Activated naive CD8-positive, alpha-beta T cell treated with anti-CD3 and anti-CD28 coated beads, Interleukin-2, amount 50 U/mL, for 16 hours (primary cell): ENCODE measurements at places on chromosomes 7 and 10.

GRCh38 chr7:132494474-132494873 is 81.8 kb downstream of the PLXNA4 start:
- DNase-seq: no peak

GRCh38 chr7:30654296-30655090 is 27.8 kb downstream of the CRHR2 start:
- DNase-seq: no peak

GRCh38 chr10:101071885-101072433 is 10.2 kb downstream of the KAZALD1 start:
- DNase-seq: no peak

GRCh38 chr7:23514755-23515154 is 17.0 kb downstream of the TRA2A start:
- DNase-seq: no peak

DNA sequence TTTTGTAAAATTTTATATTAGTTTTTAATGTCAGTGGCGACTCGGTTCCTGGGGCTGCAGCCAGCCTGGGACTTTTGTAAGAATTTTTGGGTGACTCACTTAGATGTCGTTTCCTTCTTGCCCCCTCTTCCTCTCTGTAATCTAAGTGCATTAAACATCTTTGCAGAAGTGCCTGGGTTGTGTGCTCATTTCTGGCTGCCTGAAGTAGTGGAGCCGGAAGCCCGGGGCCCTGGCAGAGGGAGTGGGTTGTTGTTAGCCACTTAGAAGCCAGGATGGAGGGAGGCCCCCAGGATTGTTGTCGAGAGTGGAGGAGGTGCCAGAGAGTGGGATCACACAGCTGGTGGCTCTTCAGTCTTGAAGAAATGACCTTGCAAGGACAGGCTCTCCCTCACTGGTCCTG is 11.0 kb upstream of the TRIM8 start:
- DNase-seq: no peak

- DNase-seq: no peak
Measured at GRCh38 chr7:149561072-149561471, 63.5 kb upstream of the ZNF746 start.

DNA sequence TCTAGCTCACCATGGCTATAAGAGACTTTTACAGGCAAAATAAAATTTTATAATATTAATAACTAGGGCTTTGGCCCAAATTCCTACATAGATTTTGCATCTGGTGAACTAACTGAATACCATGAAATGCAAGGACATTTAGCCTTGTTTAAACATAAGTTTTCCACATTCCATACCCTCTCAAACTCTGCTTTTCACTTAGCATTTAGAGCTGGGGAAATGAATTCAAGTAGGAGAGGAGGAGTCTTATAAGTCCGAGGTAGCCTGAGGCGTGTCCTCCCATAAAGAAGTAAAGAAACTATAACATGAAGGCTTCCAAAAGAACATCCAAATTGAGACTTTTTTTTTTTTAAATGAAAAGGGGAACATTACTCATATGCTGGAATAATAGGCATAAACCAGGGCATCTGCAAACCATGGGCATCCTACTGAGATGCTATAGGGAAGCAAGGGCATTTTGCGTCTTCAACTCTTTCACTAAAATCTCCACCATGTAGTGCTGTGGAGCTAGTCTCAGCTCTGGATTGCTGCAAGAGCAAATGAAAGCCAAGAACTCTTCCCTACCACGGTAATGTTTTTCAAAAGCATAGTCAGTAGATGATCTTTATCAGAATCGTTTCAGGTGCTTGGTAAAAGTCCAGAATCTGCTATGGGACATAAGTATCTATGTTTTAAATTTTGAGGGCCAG is 79.1 kb downstream of the PALS2 start:
- DNase-seq: no peak

GRCh38 chr7:40530292-40530691 is 395.5 kb downstream of the SUGCT start:
- no peak for DNase-seq

DNA sequence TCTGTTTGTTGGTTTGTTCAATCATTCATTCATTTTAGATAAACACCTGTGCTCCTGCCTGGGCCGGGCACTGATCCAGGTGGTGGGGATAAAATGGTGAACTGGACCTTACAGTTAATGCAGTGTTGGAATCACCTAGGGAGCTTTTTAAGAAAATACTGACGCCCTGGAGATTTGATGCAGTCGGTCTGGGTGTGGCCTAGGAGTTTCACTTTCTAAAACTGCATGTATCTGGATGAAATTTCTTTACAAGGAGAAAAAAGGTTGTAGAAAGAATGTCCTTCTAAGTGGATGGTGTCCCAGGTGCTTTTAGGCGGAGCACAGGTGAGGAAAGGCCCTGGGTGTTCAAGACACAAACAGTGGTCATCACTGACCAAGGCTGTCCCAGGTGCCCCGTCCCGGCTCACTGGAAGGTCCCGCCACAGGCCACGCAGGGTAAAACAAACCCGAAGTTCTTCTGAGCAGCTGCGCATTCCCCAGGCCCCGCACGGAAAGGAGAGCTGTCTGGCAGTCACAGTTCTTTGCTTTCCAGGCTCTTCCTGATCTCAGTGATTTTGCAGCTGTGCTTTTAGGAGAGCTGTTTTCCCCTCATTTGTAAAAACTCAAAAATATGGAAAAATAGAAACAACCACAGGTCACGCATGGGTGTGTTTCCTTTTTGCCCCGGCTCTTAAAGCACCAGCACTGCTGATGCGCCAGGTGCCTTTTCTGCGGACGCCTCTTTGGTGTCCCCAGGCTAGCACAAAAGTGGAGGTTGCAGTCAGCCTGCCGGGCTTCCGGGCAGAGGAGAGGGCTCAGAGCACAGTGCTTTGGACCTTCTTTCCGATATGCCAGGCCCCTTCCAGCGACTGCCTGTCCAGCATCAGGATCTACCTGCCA is 161.9 kb downstream of the GRK5 start:
- no peak for DNase-seq

GRCh38 chr10:70702190-70702763 is 30.0 kb downstream of the ADAMTS14 start:
- DNase-seq: no peak

DNA sequence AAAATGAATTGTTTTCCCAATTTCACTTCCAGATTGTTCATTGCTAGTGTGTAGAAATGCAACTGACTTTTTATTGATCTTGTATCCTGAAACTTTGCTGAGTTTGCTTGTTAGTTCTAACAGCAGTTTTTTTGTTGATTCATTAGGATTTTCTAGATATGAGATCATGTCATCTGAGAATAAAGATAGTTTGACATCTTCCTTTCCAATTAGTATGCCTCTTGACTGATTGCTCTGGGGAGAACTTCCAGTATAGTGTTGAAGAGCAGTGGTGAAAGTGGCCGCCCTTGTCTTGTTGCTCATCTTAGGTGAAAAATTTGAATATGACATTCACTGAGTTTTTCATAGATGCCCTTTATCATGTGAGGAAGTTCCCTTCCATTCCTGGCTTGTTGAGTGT is 11.9 kb upstream of the SUN1 start:
- no peak for DNase-seq

DNA sequence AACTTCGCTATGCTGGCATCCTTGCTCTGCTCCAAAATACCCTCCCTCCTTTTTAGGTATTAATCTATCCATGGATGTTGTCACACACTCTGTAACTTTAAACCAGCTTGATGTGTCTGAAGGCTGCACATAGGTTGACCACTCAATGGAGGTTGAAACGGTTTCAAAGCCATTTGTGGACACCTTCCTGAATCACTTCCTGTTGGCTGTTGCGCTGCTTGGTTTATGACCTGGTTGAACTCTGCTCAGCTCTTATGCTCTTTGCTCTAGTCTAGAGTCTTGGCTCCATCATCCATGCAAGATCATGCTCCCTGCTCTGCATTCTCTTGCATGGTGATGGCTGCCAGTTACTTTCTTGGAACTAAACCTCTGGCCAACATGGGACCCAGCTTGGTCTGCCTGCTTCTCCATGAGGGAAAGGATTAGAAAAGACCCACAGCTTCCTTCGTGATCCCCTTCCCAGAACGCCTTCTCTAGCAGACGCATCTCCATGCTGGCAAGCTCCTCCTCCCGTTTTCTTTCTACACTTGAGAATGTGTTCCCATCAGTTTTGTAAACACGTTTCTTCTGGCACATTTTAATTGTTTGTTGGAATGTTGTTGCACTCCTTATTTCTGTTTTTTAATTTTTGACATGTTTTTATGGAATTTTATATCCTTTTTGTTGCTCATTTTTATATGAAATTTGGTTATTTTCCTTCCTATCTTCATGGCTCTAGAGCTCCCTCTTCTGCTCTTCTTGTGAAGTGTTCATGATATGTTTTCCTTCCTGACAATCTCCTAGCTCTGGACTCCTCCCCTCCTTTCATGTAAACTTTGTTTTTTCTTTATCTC is 149.8 kb downstream of the XPNPEP1 start:
- no peak for DNase-seq

- DNase-seq: no peak
Measured at GRCh38 chr10:94631077-94631875, 52.3 kb upstream of the CYP2C18 start.

- no peak for DNase-seq
Measured at GRCh38 chr10:42951486-42952251, 125.2 kb upstream of the RET start.

- DNase-seq: no peak
Measured at GRCh38 chr7:23415198-23415597, 55.1 kb downstream of the IGF2BP3 start.

DNA sequence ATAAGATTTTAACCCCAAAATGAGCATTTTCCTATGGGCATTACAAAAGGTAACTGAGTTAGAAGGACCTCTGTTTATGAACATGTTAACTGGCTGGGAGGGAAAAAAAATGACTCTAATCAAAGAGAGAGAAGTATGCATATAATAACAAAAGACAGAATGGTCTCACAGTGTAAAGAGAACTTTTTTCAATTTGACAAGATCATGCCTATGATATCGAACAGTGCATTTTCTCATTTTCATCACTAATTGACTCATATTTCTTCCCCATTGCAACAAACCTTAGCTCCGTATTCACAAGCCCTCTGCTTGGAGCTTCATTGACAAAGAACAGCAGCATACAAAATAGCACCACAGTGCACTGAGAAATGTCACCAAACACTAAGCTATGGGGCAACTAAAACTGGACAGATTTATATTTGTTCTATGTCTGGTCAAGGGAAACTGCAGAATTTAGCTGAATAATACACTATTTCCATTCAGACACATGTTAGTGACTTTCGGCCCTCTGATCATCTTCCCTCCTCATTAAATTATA is 45.6 kb downstream of the SMURF1 start:
- DNase-seq: no peak

GRCh38 chr7:41882745-41883420 is 180.0 kb upstream of the INHBA start:
- no peak for DNase-seq

GRCh38 chr7:151078233-151079040 is 2.2 kb downstream of the FASTK start:
- no peak for DNase-seq

DNA sequence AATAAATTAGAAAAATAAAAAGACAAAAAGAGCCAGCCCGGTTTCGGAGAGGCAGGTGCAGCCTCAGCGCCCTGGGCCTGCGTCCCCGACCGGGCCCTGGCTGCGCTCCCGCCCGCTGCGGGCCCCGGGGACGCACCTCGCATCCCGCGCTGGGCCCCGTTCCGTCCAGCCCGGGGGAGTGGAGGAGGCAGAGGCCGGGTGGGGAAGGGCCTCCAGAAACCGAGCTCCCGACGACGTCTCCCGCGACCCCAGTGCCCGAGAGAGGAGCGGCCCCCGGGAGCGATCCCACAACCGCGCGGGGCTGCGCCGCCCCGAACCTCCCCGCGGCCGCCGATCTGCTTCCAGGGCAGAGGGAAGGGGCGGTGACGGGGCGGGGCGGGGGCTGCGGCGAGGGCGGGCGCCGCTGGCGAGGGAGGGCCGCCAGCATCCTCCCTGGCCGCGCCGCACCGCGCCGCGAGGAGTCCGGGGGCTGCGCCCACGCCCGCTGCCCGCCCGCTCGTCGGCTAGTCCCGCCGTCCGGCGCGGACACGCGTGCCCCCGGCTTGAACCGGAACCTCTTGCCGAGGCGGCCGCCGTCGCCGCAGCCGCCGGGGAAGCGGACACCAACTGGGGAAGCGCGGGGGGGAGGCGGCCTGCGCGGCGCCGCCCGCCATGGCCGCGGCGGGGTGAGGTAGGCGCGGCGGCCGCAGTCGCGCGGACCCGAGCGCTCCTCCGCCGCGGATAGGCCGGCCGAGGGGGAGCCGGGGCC is at the start of gene CCNY:
Gene CCNY (plus strand): TSS at position 426 of the 748 bp plus-strand sequence. CDS start 545 bp downstream, outside the sequence.
- DNase-seq: peak; percentile 62

DNA sequence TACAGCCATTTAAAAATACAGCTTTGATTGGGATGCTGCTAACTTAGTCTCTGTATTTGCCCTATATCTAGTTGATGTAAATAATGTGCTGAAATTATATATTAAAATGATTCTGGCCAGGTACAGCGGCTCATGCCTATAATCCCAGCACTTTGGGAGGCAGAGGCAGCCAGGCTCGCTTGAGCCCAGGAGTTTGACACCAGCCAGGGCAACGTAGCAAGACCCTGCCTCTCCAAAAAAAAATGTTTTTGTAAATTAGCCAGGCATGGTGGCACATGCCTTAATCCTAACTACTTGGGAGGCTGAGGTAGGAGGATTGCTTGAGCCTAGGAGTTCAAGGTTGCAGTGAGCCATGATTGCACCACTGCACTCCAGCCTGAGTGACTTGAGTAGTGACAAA is 143.8 kb upstream of the CELF2 start:
- DNase-seq: no peak

DNA sequence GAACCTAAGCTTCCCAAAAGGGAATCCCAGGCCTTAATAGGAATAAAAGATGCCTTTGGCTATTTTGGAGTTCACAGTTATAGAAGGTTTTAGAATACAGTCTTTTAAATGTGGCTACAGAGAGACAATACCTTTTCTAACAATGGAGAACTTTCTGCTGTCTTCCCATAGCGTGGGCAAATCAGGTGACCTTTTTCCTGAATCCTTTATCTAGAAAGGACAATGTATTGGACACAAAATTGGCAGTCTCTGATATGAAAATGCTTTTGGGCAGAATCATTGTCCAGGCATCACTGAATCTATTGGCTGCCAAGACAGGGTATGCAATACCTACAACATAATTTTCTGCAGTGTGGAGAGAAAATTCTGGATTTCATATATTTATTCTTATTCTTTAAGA is 7.8 kb upstream of the ABLIM1 start:
- DNase-seq: no peak

- peak; percentile 54 for DNase-seq
Measured at GRCh38 chr7:151008511-151009323, 15.6 kb downstream of the ATG9B start.

DNA sequence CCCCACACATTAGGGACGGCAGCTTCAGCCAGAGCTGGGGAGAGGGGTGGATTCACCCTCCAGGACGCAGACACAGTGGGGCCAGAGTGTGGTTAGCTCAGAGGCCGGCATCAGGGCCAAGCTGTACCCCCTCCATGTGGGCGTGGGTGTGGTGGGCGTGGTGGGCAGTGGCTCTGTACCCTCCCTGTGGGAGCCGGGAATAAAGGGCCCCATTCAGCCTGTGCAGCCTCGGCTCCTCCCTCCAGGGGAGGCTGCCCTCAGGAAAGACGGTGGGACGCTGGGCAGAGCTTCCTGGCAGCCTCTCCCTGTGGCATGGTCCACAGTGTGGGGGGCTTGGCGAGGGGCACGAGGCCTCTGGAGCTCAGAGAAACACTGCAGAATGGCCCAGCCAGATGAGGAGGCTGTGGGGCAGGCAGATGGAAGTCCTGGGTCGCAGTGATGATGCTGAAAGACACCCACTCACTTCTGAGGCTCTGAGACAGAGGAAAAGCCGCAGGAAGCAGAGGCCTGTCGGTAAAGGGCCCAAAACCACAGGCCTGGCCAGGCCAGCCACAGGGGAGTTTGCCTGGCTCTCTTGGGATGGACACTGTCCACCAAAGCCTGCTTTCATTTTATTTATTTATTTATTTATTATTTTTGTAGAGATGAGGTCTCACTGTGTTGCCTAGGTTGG is 108.0 kb downstream of the SH3PXD2A start:
- no peak for DNase-seq
